ENCODE measurements at places on chromosomes 2 and 18.

DNA sequence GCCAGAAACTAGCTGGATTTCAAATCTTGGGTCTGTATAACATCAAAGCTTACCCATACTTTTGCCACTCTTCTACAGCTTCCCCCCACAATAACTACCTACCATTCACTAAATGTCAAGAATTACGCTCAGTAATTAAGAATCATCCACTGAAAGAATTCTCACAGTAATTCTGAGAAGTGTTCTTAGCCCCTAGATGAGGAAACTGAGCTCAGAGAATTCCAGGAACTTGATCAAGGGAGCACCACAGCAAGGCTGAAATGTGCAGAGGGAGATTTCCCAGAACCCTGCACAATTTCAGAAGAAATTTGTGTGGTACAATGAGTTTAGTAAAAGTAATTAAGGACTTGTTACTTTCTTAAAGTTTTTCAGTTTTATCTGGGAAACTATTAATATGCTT lies 194.5 kb upstream of the STK17B start:
- no peak for DNase-seq

- no peak for DNase-seq
These were observed 67.7 kb upstream of the CTLA4 start for GRCh38 chr2:203799908-203800307.

GRCh38 chr2:194100201-194100600 lies 1556.8 kb upstream of the SLC39A10 start:
- DNase-seq, result no peak

- no peak for DNase-seq
These were observed 1273.5 kb upstream of the CRIM1 start for GRCh38 chr2:35082072-35082471.

DNA sequence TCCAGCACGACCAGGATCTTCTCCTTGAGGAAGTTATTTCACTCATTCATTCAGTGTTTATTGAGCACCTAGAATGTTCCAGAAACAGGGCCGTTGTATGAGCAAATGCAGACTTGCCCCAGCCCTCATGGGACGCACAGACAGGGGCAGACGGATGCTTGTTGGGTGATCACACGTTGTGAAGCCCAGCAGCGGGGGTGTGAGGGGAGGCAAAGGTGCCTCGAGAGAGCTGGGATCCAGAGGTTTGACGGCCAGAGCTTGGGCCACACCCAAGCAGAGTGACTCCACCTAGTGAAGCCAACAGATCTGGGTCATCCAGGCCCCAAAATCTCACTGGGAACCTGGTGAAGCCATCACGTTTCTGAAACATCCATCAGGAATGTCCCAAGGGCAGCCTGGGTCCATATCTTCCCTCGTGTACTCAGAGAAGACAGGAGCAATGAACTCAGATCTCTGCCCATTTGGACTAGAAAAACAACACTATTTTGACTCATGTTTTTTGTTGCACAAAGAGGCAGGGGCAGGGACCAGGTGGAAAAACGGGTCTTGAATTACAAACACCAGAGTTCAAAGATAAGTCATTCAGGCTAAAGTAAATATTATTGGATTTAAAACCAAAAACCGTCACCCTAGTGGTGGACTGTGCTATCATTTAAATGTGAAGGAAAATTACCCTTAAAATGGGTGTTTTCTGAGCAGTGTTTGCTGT lies 54.9 kb upstream of the RBM44 start:
- DNase-seq, result no peak
